Mesendoderm (in vitro differentiated cells): ENCODE measurements at places on chromosomes 16 and 17.

DNA sequence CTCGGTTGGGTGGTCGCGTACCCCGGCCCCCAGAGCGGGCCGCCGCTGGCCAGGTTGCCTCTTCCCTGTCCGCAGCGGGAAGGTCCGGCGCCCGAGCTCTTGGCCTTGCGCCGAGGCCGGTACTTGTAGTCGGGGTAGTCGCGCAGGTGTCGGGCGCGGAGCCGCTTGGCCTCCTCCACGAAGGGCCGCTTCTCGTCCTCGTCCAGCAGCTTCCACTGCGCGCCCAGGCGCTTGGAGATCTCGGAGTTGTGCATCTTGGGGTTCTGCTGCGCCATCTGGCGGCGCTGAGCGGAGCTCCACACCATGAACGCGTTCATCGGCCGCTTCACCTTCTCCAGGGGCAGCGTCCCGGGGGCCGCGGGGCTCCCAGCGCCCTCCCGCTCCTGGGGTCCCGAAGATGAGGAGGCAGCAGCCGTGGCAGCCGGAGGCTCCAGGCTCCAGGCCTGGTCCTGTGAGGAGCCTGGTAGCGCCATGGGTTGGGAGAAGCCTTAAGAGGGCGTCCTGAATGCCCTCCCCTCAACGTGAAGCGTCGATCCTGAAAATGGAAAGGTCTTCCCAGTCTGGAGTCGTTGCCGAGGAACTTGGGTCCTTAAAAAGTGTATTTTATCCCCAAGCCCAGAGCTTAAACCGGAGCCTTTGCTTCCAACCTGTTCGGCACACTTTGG, 558 bp downstream of the SOX15 start:
- DNase-seq: peak; percentile 91

- DNase-seq: no peak
These were observed 15.7 kb upstream of the ABCC3 start for GRCh38 chr17:50618941-50619340.

DNA sequence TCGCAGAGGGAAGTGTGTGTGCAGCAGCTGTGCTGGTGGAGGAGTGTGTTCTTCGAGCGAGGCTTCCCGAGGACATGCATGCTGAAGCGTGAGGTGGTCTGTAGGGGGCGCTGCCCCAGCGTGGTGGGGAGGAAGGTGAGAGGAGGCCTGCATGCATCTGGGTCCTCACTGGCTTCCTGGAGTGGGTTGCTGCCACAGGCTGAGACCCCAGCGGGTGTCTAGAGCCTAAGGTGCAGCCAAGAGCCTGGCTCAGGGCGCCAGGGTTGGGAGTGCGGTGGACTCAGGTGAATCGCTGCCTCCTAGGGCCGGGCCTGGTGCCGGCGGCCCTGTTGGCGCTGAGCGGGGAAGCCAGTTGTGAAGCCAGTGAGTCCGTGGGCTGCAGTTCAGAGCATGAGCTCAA, 7.5 kb upstream of the HSD3B7 start:
- peak; percentile 48 for DNase-seq

- no peak for DNase-seq
These were observed 14.7 kb upstream of the FAM83G start for GRCh38 chr17:19019041-19019941.

DNA sequence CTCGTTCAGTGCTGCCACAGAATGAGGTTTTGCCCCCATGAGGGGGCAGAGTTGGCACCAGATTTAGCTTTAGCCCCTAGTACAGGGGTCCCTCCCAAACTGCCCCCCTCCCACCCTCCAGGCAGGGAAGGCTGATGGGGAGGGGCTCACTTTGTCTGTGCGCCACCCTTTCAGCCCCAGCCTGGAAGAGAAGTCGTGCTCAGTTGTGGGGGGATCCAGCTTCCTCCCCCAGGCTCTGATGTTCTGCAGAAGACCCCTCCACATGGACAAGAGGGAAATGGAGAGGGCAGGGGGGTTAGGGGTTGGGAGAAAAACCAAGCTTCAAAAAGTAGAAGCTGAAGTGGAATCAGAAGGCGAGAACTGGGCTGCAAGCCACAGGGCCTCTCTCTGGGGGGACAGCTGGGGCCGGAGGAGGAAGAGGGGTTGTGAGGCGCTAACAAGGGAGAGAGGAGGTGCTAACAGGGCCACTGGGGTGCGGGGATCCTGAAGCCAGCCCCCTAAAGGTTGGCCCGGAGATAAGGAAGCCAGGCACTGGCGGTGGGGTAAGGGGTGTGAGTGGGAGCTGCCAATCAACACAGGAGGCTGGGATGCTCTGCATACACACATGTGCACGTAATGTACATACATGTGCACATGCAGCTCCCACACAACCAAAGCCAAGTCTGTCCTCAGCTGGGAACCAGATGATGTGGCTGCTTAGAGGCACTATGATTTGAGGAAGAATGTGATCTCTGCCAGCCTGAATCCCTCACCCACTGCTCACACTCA, 7.0 kb upstream of the TMEM92 start:
- no peak for DNase-seq
